ENCODE measurements at places on chromosomes 11 and 22.

- DNase-seq = peak; percentile 43
These were observed at the start of gene PACS1 for GRCh38 chr11:66069715-66070603. TSS of gene PACS1 (plus strand) at chr11:66070272. CDS start at chr11:66070487, 215 bp downstream.

GRCh38 chr11:11987503-11988022 is 20.9 kb downstream of the DKK3 start:
- DNase-seq = no peak

DNA sequence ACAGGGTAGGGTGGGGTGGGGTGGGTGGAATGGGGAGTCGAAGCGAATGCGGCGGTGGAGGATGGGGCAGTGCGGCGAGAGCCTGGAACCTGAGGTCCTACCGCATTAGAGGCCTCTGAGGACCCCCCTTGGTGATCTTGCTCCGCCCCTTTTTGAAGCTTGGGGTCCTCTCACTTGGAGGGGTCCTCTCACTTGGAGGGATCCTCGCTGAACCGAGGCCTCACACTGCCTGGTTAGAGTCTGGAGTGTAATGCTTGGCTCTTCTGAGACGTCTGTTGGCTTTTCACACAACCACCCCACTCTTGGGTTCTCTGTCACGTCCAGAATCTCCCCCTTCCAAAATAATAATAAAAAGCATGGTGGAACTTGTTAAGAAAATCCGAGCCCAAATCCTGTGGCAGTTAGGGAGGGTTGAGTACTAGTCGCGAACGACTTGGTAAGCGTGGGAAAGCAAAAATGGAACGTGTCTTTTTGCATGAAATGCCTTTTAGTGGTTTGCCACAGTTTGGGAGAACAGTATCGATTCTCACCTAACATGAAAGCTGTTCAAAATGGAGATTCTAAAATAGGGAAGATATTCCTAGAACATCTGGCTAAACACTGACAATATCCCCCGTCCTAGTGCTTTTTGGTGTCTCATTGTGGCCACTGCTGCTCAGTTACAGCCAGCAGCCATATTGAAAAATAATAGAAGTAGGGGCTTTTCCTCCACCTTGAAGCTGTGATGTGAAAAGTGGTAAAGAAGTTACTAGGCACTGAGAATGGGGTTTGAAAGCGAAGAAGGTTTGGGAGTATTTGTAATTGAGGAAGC is 822 bp downstream of the RBX1 start:
- no peak for DNase-seq

DNA sequence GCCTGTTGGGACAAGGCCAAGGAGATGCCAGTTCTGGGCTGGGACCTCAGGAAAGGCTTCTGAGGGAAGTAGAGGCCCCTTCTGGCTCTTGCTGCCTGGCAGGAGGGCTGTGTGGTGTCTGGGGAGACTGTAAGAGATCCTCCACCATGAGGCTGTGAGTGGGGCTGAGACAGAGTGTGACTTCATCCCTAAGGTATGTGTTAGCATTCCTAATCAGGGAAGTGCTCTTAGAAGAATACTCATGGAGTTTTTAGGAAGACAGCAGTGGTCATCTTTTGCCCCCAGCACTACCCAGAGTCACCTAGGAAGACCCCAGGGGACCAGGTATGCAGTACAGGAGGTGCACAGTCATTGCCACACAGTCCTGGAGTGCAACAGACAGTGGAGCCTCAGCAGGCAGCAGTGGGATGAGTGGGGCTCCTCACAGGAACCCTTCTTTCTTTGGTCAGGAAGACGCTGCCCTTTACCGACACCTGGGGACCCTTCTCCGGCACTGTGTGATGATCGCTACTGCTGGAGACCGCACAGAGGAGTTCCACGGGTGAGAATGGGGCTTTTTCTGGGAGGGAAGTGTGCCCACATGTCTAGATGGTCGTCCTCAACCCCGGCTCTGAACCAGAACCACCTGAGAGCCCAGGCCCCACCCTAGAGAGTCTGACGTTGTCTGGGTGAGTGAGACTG is 2.8 kb downstream of the RIC8A start:
- DNase-seq = no peak

DNA sequence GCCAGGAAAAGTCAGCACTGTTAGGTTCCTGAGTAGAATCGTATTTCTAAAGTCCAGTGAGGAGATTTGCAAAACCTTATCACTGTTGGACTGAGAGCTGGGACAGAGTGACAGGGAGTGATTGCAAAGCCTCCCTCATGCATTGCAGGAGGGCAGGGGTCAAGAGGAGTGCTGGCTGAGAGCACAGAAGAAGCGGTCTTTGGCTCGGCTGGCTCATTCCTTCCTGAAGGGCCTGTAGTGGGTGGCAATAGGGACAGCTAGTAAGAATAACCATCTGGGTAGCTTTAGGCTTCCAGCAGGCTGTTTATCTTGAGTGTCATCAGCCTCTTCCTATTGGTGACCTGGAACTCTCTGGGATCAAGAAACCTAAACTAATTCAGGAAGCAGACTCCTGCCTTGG is 53.4 kb downstream of the CD44 start:
- DNase-seq = no peak

- DNase-seq = no peak
These were observed 208.1 kb upstream of the CADM1 start for GRCh38 chr11:115712296-115712695.

DNA sequence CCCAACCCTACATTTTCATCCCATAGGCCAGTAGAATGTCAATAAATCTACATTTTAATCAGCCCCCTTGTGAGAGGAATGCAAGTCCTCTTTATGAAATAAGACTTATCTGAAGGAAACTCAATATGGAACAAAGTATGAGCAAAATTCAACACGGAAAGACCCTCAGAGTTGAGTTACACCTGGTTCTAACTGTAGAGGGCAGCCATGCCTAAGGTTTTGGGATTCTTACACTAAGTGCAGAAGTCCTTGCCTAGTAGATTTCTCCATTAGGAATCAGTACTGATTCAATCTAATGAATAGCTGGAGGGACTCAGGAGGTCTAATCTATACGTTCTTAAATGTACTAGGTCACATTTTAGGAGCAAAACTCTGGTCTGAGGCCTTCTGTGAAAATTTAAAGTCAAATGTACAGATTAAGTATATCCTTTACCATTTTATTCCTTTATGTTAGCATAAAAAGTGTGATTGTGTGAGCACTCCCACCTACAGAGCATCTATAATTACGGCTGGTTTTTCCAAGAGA is 904.5 kb downstream of the DLG2 start:
- DNase-seq = no peak

DNA sequence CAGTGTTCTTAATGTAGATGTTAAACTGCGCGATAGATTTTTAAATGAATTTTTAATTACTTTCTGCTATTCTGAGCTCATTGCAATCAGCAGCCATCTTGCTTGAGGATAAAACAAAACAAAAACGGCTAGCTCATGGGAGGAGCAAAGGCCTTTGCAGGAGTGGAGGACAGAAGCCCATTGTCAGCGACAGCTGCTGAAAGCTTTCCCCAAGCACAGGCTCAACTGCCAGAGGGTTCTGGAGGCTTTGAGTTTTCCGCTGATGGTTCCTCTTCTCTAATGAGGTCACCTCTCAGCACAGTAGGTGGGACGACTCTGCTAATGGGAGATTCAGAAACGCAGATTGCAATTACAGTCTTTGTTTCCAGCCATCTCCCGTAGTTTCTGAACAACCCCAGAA is 167.1 kb upstream of the TTC12 start:
- DNase-seq = peak; percentile 58

DNA sequence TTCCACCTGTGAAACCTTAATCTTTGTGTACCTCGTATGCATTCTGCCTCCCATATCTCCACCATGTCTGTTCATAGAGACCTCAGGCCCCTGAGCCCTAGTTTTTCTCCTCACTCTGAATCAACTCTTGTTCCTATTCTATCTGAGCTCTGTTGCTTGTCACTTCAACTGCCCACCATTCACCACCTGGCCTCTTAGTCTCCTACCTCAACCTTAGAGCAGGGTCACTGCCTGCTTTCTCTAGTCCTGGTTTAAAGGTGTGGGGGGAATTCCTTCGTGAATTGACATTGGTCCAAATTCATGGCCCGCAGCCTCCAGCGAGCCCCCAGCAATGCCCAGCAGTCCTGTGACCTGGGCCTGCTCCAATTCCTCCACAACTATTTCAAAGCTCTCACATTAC is 39.4 kb upstream of the TUB start:
- no peak for DNase-seq

GRCh38 chr22:45553351-45554039 is 50.8 kb downstream of the FBLN1 start:
- DNase-seq = peak; percentile 71

- no peak for DNase-seq
These were observed 21.3 kb downstream of the RASD2 start for GRCh38 chr22:35561796-35562526.

- DNase-seq = no peak
These were observed 617.3 kb downstream of the NTM start for GRCh38 chr11:131987703-131988102.

GRCh38 chr11:117535201-117535849 is 207.7 kb downstream of the CEP164 start:
- no peak for DNase-seq

DNA sequence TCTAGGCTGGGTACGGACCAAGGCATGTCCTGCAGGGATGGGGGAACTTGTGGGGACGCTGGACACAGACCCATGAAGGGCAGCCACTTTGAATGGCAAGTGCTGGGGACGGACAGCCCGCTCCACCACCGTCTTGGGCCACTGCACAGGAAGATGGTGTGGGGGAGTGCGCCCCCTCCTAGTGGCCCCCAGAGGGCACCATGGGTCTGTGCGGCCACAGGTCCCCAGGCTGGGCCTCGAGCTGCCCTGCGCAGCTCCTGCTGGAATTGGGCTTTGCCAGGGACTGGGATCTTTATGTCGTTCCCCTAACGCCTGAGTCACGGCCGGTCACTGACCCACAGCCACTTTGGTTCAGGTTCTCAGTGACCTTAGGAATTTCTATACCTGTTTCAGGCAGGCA is 44.4 kb downstream of the NAT10 start:
- DNase-seq = no peak

DNA sequence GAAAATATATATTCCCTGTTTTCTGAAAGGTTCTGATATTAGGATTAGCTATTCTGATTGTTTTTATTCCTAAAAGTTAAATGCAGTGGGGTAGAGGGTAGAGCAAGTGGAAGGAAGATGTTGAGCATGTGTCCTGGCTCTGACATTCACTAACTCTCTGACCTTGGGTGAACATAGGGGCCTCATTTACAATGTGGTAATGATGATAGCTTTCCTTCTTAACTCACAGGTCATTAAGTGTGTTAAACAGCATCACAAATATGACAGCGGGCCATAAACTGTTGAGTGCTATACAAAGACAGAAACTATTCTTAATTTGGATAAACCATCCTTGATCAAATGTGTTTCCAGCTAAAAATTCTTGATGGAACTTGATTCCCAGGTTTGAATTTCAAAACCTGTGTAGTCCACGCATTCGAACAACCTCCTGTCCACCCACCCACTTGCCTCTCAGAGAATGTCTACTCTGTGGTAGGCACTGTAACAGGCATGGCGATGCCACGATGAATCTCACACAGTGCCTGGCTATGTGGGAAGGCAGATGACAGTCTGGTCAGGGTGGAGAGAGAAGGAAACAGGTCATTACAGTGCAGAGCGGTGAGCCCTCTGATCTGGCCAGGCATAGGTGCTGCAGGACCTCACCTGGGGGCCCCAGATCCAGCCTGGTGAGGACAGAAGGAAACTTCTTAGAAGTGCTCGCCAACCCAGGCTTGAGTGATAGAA is 19.3 kb upstream of the PEX26 start:
- DNase-seq = no peak

DNA sequence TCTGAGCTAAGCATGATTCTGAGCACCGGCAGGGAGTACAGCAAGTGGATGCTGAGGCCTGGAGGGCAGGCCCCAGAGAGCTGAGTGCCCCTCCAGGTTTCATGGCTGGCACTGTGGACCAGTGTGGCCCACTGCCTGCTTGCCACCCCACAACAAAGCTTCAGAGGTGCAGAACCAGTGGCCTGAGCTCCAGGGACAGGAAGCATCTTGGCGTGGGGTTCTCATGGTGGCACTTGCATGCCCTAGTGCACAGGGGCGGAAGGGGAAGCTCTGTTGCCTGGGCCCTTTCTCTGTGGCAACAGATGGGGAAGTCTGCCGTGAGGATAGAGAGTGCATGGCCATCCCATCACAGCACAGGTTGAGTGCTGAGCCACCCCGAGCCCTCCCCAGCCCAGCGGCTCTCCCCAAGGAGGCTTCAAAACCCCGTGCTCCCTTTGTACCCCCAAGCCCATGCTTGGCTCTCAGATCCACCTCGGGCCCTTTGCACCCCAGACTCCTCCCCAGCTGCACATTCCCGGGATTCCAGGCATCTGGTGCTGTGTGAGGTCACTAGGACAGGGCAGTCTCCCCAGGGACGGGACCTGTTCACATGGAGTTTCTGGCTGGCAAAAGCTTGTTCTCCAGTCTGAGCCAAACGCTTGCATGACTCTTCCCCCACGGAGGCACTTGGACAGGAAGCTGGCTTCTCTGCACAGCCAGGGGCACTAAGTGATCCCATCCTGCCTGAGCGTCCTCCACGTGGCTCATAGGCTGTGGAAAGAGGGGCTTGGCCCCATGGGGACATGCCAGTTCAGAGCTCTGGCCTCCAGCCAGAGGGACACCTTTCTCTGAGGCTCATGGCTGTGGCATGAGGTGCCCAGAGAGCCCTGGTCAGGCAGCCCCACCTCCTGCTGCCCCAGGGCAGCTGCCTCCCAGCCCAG is 4.2 kb downstream of the SLC25A1 start:
- DNase-seq = no peak

DNA sequence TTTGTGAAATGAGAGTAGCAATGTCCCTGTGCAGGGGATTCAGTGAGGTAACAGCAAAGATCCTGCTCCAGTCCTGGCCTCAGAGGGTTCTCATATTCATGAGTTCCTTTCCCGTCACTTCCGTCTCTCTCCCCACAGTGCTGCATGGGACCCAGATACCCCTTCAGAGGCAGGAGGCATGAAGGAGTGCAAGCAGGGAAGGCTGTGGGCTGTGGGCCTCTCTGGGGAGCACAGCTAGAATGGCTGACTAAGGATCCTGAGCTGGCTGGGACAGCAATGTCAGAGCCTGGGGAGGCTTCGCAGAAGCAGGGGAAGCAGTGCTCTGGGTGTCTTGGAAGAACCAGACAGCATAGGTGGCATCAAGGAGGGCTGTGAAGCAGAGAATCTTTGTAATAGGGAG is 13.0 kb downstream of the PKNOX2 start:
- DNase-seq = no peak

- DNase-seq = no peak
These were observed 124.1 kb downstream of the MAML2 start for GRCh38 chr11:96218901-96219300.

GRCh38 chr11:117814204-117814765 is 10.3 kb downstream of the FXYD2 start:
- DNase-seq = peak; percentile 48

DNA sequence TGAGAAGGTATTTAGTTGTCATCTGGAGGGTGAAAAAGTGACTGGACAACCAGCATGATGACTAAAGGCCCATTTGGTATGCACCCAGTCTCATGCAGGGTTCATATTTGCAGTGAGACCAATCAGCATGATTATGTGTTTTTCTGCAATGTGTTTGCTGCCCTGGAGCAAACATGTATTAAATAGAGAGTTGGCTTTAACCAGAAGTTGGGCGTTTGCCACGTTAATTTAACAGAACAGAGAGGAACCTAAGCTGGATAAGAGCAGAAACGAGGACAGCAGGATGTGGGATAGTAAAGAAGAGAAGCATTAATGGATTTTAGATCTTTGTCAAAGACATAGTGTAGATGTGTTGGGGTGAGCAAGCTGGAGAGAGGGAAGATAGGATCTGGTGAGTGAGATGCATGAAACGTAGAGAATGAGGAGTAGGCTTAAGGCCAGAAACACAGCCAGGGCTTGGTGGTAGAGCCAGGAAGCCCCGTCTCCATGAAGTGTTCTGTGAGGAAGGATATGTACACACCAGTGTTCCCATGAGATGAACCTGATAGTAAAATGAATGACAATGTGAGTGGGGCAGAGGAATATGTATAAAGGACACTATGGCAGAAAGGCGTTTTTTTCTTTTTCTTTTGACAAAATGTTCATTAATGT is 164.0 kb upstream of the PDGFD start:
- peak; percentile 54 for DNase-seq
